ENCODE measurements at places on chromosomes 1 and 21.

DNA sequence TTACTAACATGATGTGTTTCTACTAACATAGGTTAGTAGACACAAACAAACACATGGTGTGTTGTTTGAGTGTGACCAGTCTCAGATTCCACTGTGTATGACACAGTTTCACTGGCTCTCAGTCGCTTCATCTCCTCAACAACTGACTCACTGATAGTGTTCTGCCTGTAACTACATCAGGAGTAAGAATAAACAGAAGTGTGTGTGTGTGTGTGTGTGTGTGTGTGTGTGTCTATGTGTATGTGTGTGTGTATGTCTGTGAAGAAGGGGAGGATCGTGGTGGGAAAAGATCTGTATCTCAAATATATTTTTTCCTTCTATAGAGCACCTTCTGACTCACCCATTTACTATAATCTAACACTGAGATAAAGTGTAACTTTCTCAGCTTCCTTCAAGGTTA, 391.0 kb downstream of the PTPRC start:
- DNase-seq = peak; percentile 16

GRCh38 chr1:208248991-208249696, 5.0 kb upstream of the PLXNA2 start:
- DNase-seq = no peak

DNA sequence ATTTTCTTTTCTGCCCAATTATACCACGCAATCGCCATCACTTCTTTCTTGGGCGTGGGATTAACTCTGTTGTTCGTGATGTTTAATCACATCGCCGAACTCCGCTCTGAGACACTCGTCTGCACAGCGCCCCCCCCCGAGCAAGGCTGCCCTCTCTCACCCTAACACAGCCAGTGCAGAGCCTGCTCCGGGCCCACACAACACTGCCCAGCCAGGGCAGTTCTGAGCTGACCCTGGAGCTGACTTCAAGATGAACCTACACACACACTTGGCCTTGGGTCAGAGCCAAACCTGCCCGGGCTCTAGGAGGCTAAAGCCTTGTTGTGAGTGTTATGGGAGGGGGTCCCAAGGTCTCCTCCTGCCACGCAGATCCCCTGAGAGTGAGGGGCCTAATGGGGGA, 64.6 kb upstream of the LRP8 start:
- DNase-seq = no peak

DNA sequence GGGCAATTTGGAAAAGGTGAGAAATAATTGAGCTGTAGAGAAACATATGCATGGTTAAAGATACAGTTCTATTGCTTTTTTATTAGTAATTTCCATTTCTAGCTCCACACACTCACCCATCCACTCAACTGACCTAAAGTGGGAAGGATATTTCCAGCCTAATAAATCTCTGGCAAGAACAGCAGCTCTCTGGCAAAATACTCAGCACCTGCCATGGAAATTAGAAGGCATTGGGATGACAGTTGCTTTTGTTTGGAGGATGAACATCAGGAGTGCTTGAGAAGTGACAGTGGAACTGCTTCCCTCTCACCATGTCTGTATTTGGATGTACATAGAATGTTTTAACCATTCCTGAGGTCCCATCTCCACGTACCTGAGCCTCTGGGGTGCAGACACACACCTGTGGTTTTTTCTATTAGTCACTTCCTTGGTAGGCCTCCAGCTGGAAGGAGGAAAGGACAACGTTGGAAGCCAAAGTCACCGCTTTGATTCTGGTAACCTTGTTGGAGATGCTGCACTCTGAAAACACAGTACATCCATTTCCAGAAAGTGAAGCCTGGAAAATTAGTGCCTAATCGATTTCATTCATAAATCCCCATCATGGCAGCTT, 62.3 kb upstream of the RUNX1 start:
- DNase-seq = no peak

DNA sequence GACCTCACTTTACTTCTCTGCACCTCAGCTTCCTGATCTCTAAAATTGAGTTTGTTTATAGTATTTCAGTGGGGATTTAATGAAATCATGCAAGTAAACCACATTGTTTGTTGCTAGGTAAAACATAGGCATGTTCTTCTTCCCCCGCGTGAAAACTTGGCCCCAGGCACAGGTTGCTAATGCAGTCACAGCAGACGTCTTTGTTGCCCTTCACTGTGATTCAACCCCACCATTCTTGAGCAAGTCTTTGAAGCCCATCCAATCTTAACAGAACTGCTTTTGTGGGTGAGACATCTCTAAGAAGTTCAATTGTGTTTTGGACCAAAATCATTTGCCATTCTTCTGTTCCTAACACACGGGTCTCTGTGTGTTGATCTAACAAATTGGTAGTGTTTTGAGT, 185.5 kb downstream of the ZNF281 start:
- peak; percentile 62 for DNase-seq

GRCh38 chr1:69827732-69828131, 260.0 kb downstream of the LRRC7 start:
- no peak for DNase-seq

DNA sequence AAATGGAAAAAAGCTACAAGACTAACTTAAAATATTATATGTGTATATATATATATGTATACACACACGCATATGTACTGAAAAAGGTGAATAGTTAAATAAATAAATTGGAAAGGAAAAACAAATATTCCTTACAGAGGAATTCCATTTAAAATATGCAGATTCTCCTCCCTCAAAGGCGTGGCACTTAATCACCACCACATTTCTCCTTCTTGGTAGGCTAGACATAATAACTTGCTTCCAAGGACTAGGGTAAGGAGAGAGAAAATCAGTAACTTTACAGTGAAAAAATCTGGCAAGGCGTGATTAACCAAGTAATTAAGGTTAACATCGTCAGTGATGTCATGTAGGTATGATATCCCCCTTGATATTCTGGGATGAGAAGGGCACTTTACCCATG, 84.0 kb upstream of the USP25 start:
- no peak for DNase-seq

DNA sequence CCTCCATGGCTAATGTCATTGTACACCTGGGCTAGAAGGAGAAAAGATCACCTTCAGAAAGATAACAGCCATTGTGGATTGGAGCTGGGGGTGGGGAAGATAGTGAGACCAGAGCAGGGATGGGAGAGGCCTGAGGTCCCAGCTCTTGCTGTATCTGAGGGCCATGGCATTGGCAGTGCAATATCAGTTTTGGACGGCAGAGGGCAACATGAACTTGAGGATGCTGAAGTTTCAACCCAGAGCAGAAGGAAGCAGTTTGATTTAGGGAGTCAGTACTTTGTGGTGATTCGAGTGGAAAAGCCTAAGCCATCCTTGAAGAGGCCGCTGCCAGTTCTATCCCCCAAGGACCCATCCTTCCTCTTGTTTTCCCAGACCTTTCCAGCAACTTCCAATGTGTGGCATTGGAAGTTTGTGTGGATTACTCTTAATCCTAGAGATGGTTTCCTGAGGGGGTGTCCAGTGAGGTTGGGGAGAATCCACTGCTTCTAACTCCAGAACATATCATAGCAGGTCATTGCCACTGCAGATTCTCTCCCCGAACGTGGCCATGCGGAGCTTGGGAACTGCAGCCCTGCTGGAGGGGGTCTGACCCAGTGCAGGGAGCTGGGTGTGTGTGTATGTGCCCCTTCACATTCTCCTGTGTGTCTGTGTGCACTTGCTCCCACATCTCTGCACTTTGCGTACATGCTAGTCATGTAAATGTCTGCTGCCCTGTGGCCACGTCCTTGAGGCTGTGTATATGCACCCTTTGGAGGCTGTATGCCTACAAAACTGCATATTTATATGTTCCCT, 24.1 kb downstream of the SLC26A9 start:
- peak; percentile 81 for DNase-seq

- no peak for DNase-seq
Observed at GRCh38 chr1:184553845-184554244, 167.0 kb downstream of the C1orf21 start.

DNA sequence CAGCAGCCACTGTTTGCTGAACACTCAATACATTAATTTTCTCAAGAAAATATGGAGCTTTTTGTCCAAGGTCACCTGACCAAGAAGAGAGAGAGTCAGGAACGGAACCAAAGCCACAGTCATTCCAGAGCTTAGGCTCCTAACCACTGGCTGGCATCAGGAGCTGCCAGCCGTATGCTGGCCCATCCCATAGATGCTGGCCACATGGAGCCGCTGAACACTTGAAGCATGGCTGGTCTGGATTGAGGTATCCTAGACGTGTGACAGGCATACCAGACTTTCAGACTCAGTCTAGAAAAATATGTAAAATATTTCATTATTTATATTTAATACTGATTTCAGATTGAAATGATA, 458.7 kb downstream of the MATN1 start:
- DNase-seq = no peak

DNA sequence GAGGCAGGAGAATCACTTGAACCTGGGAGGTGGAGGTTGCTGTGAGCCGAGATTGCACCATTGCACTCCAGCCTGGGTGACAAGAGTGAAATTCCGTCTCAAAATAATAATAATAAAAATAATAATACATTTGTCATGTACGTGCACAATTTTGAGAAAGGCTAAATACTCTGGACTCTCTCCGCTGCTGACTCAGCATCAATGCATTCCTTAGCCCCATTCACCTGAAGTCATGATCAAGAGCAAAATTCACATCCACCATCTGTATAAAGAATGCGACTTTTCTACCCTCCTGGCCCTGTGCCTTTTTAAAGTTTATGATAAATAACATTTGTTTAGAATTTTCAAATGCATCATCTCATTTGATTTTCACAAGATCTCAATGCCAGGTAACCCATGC, 35.5 kb upstream of the MAP1LC3C start:
- no peak for DNase-seq

DNA sequence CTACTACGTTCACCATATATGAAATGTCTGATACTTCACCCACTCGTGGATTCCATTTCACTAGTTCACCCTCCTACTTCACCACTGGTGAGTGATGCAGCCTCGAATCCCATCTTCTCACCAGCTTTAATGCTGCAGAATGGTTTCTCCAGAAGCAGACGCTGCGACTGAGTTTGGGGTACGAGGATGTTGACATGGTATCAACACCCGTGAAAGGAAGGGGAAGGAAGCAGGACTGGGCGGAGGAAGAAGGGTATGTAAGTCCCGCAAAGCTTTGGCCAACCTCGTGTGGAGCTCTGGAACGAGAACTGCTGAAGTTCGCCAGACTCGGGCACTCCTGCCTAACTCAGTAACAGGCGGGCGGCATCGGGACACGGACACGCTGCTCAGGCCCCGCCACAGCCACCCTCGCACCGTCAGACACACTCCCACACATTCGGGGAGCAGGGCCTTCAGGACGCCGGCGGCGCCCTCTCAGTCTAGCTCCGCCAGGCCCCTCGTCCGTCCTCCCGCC, 833 bp upstream of the DIP2A start:
- peak; percentile 35 for DNase-seq

DNA sequence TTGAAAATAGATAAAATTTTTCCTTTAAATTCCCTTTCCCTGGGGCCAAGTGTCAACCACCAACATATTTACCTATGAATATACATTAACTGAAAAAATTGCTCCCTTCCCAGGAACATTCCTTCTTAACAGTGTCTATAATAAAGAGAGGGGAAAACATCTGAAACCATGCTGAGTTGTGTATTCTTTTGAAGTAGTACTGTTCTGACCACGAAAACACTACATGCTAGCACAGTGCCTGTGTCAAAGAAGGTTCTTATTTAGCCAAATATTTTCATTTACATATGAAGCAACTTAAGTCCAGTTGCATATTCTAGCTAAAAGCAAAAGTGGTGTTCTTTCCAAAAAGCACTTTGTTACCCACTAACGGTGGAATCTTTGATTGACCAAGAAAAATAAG, 311.2 kb downstream of the VAV3 start:
- DNase-seq = no peak

DNA sequence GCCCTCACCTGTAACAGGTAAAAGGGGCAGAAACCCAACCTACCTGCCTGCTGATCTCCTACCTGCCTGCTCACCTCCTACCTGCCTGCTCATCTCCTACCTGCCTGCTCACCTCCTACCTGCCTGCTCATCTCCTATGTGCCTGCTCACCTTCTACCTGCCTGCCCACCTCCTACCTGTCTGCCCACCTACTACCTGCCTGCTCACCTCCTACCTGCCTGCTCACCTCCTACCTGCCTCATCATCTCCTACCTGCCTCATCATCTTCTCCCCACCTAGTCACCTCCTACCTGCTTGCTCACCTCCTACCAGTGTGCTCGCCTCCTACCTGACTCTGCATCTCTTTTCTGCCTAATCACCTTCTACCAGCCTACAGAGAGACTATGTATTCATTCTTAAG, 452.9 kb downstream of the MATN1 start:
- DNase-seq = no peak

DNA sequence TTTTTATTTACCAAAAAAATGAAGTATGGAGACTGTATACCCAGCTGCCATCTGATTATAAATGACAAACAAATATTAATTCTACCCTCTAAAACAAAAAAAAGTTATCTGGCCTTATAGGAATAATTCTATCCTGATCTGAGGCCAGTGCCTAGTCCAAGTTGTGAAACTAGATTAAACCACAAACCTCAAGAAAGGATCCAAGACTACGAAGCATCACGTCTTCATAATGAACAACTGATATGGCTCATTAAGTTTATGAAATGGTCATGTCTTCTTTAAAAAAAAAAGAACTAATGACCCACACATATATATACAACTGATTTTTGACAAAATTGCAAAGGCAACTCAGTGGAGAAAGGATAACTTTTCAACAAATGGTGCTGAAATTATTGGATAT, 32.4 kb upstream of the CTTNBP2NL start:
- no peak for DNase-seq

- no peak for DNase-seq
Observed at GRCh38 chr1:58718435-58718834, 18.6 kb upstream of the MYSM1 start.

- DNase-seq = no peak
Observed at GRCh38 chr1:236746785-236747184, 48.3 kb upstream of the MTR start.

- no peak for DNase-seq
Observed at GRCh38 chr1:156874142-156874541, 13.5 kb downstream of the NTRK1 start.

DNA sequence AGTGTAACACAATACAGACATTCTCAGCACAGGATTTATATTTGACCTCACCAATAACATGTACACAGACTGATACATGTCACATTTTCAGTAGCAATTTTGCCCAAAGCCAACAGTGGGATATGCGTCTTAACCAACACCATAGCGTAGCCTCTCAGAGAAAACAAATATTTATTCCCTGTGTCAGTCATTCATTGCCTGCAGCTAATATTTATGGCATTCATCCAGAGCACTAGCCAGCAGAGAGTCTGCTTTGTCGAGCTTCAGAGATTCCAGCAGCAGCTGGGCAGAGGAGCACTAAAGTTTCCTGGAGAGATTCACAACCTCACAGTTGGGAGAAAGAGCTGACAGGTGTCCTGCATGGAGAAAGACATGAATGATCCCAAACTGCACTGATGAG, 400.7 kb upstream of the DAB1 start:
- DNase-seq = no peak

DNA sequence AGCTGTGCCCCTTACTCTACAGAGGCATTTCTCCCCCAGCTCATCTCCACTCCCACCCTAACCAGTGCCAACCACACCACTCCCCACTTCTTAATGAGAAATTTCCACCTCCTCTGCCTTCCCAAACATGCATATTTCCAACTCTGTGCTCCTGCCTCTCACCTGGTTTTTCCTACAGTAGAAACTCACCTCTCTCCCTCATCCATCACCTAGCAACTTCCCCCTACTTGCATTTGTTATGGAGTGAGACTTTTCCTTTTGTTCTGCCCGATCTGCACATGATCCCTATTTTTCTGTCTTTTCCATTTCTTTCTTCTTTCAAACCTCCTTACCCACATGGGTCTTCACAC, 11.9 kb downstream of the RGS8 start:
- DNase-seq = no peak
